ENCODE measurements at places on chromosomes 6 and 20.

- DNase-seq, result no peak
Observed at GRCh38 chr6:162443101-162443500, 284.5 kb downstream of the PRKN start.

GRCh38 chr6:158760618-158761250 lies 58.4 kb downstream of the EZR start:
- no peak for DNase-seq

- no peak for DNase-seq
Observed at GRCh38 chr6:117393045-117393444, 32.7 kb downstream of the ROS1 start.

- no peak for DNase-seq
Observed at GRCh38 chr20:47456952-47457724, 44.5 kb upstream of the NCOA3 start.

DNA sequence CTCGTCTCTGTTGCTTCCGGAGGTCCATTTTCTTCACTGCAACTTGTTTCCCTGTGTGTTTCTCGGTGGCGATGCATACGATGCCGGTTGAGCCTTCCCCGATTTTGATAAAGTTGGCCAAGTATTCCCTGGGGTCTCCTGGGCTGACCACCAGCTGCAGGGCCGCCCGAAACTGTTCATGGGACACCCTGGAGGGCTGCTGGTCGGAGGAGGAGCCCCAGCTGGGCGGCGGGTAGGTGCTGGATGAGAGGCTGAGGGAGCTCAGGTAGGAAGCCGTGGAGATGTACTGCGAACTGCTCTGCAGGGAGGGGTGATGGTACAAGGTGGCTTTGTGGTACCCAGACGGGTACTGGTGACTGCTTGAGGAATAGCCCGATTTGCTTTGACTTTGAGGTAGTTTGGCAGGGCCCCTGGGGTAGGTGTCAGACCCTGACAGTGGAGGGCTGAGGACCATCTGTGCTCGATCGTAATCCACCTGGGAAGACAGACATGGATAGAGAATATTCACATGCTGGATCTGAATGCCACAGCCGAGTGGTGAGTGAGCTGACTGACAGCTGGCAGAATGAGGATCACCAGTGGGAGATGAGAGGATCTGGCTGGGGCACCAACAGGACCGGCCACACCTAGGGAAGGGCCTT lies 51.6 kb downstream of the LAMP5 start:
- no peak for DNase-seq

DNA sequence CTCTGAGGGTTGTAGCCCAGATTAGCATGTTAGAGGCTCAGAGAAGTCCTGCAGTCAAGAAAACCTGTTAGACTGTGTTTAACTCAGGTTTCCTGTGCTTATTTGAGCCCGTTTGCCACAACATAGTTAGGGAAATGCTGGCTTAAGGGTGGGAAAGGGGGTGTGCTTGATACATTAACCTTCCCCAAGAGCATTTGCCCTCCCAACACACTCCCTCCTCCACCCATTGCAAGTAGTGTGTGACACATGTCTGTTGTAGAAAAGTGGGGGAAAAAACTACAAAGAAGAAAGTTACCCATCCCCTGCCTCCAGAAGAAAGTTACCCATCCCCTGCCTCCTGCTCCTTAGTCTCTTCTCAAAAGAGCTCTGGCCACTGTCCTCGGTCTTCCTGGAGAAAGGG lies 36.8 kb upstream of the MRPS18A start:
- DNase-seq, result no peak

DNA sequence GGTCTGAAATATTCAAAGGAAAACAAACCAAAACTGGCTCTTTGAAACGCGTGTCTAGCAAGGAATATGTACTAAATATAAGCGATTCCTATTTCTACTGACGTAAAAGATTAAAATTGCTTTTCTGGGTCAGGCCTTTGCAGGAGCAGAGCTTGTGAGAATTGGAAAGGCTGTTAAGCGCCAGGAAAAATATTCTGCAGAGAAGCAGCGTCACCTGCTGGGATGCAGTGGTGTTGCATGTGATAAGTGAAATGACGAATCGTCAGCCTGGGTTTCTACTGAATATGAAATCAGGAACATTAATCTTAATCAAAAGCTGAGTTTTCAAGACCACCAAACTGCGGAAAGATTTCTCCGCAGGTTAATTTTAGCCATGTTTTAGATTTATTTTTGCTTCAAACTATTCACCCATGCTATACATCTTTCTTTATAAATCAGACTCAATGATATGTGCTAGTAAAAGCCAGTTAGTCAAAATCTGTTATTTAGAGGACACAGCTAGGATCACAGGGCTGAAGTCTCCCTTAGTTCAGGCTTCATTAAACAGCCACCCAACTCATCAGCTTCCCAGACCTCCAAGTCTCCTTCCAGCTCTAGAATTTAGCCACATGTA lies 67.4 kb downstream of the ALDH8A1 start:
- peak; percentile 74 for DNase-seq

GRCh38 chr6:141744971-141745370 lies 387.8 kb upstream of the GJE1 start:
- no peak for DNase-seq

DNA sequence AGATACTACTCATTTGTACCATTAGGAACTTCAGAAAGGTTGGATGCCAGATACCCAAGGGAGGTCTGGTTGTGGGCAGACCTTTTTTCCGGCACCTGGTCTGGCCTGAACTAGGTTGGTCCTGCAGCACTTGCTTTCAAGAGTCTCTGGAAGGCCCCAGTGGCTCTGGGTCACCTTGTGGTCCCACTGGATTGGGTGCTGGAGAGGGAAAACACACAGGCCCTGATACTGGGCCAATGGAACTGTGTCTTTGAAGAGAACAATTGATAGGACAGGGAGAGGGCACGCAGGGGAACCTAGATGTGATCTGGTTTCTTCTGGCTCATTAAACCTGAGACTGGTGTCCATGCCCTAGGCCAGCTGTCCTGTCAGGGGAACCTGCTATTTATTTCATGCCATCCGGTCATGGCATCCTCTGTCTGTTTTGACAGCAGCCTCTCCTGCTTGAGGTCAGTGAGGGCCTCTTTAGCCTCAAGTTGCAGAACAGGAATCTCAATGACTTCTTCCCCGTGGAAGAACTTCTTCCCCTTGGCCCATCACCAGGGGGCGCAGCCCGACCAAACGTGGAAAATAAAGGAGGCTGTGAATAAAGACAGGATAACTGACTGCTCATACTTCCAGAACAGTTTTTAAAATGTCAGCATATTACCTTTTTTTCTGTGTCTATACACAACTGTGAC lies 25.0 kb downstream of the TAF8 start:
- DNase-seq, result peak; percentile 81

GRCh38 chr6:901696-902460 lies 208.9 kb upstream of the EXOC2 start:
- DNase-seq, result no peak

GRCh38 chr6:71238351-71238750 lies 50.3 kb upstream of the OGFRL1 start:
- DNase-seq, result no peak

- DNase-seq, result no peak
Observed at GRCh38 chr20:34305333-34306230, 2.4 kb upstream of the AHCY start.

GRCh38 chr20:34907616-34908469 lies 31.4 kb downstream of the ACSS2 start:
- no peak for DNase-seq

DNA sequence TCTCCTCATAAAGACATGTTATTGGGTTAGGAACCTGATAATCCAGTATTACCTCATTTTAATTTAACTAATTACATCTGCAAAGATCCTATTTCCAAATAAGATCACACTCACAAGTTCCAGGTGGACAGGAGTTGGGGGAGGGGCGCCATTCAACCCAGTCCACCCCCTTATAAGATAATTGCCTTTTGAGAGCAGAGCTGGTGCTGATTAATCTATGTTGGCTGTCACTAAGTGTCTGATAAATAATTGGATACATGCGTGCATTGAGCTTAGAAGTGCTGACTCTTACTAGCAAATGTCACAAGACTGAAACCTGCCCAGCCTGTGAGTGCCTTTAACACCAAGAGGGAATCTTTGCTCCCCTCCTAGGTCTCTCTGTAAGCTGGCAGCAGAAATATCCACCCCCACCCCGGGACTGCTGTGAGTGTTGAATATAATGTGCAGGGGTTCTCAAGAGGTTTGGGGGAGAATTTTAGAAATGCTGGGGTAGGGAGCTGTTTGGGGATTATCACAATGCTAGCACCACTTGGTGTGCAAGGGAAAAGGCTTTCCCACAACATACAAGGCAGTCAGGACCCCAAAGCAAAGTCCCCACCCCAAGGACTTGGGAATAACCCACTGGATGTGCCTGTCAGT lies 87.5 kb downstream of the ANKRD60 start:
- no peak for DNase-seq

DNA sequence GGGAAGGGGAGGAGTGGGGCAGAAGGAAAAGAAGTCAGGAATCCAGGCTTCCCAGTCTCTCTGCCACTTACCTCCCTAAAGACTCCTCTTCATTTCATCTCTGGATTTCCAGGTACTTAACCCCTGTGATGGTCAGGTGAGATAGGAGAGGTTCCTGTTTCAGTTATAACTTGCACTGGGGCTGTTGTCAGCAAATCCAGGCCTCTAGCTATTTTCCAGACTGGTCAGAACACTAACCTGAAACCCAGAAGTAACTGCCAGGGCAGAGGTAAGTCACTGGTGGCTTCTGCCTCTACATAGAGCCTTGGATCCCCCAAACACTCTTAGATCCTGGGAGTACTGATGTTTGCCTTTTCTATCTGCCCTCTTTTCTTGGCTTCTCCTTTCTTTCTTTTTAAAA lies 233.5 kb upstream of the TAB2 start:
- DNase-seq, result no peak

Measured in D341Med (cell line).